Smooth muscle cell of bladder (primary cell): ENCODE measurements at places on chromosomes 5 and 9. TPM values are rescaled to one million over a fixed set of nuclear protein-coding genes. Genes with fewer than 3 reads are reported as not detected.

The MAP1B gene
- 29.7 and 49.3 TPM in 2 replicates for total RNA-seq

The PCDHGA3 gene
- total RNA-seq, result 0.85 and 1.4 TPM in 2 replicates

The ZNF883 gene
- total RNA-seq, result 1.2 and 1.8 TPM in 2 replicates

The SPINK7 gene
- not detected in 2 replicates for total RNA-seq

The SLC6A7 gene
- not detected in 2 replicates for total RNA-seq

The HAVCR1 gene
- total RNA-seq, result not detected in 2 replicates

The SARDH gene
- 4.9 and 10.1 TPM in 2 replicates for total RNA-seq

The THBS4 gene
- total RNA-seq, result 1.1 and 3.2 TPM in 2 replicates

The C8G gene
- total RNA-seq, result 0.14 TPM in 1 of 2 replicates, not detected in the other
